ENCODE measurements at places on chromosomes 5 and 9.

DNA sequence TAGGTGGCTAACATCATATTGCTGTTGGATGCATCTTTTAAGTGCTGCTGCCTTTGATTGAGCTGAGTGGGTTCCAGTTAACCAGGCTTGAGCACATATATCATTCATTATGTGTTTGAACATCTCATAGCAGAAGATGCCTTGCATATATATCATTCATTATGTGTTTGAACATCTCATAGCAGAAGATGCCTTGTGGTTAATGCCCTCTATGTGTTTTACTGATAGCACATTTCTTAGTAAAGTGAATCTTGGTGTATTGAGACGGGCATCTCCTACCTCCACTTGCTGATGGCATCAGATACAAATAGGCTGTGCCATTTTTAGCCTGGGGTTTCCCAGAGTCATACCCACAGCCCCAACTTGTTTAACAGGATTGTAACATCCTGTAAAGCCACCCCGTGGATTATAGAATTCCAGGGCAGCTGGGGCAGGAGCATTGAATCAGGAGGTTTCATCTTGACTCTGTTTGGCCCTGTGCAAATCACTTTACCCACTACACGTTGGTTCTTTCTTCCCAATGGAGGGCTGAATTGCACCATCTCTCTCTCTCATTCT is 26.5 kb downstream of the MTAP start:
- no peak for DNase-seq

DNA sequence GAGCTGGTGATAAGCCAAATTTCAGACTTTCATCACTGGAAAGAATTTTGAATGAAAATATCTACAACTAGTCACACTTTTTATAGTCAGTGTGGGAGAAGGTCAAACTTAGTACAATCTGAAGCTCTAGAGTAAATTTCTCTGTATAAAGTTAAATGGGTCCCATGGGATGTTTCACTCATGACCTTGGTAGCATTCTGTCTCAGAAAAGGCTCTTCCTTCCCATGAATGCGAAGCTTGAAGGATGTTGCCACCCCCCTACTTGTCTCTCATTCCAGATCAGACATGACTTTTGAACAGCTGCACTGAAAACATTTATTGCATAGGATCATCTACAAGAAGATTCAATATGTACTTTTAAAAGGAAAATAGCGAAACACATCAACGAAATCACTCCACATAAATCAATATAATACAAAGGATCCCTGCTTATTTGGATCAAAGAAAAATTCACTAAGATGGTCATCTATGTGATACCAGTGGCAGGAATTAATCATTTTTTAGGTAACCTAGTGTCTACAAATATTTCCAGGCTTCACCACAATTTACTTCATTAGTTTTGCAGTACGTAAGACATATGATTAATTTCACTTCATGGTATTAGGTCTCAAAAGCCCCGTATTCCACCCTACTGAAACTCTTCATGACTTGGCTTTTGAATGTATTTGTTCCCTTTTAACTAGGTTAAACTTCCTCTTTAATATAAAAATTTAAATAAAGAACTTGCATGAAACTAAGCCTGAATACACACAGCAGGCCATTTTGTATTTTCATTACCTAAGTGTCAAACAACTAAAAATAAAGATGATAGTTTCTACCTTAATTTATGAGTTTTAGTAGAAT is 4.4 kb downstream of the ST8SIA4 start:
- DNase-seq = no peak

DNA sequence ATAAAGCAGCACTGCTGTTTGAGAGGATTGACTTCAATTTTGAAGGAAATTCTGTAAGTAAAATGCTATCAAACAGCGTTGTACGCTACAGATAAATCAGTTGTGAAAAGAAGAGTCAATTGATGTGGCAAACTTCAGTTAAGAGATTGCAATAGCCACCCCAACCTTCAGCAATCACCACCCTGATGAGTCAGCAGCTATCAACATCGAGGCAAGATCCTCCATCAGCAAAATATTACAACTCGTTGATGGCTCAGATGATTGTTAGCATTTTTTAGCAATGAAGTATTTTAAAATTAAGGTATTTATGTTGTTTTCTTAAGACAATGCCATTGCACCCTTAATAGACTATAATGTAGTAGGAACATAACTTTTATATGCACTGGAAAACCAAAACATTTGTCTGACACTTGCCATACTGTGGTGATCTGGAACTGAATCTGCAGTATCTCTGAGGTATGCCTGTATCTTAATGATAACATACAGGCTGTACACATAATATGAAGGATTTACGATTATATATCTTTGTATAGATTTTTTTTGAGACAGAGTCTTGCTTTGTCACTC is 47.5 kb downstream of the VPS13A start:
- DNase-seq = no peak

DNA sequence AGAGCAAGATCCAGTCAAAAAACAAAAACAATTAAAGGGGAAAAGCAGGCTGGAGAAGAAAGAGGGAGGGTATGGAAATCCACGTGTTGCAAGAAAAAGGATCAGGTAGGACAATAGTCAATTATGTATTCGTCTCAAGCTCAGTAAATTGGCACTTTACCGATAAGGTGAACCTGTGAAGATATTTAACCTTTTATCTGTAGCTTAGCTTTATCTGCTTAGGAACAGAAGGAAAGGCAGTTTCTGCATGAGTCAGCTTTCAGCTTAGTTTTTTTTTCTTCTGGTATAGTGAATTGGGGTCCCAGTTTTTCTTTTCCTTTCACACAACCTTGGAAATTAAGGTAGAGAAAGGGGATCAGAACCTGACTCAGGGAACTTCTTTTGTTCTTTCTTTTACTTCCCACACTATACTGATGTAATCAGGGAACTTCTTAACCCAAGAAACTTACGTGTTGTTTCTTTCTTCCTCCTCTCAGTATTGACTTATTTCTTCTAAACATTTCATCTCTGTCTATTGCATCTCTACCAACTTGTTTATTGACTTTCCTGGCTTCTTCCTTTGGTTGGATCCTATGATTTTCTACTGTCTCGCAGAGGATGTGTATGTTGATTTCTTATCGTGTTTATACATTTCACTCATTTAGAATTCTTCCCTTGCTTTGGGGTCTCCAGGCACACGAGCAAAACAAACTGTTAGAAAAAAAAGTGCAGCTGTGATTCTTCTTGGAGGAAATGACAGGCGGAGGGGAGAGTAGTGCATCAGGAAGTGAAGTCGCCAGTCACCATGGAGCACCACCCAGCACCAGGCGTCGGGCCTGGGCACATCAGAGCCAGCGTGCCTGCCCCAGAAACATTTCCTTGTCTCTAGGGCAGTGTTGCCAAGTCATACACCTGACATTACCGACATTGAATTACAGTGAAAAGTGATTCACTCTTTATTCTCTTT is 123.0 kb upstream of the LHFPL2 start:
- DNase-seq = no peak

All from stimulated activated CD8-positive, alpha-beta memory T cell treated with anti-CD3 and anti-CD28 coated beads, Interleukin-4, amount 100 ng/mL, for 48 hours (primary cell).